ENCODE measurements at places on chromosomes 16 and 17. TPM values are rescaled to one million over a fixed set of nuclear protein-coding genes. Genes with fewer than 3 reads are reported as not detected.

Gene LAT
- 0.68 TPM for total RNA-seq

Gene IRX3
- total RNA-seq = 1.0 TPM

Gene SLC6A2
- not detected for total RNA-seq

Gene TBC1D3
- not detected for total RNA-seq

Gene NR1D1
- 2.3 TPM for total RNA-seq

Gene HSPB9
- not detected for total RNA-seq

Gene PRR15L
- total RNA-seq = not detected

Gene CD7
- total RNA-seq = not detected

Gene ARHGDIG
- 1.2 TPM for total RNA-seq

Gene MAP3K14
- total RNA-seq = 4.1 TPM

Gene SLC52A1
- 0.47 TPM for total RNA-seq

Gene CCL8
- total RNA-seq = 0.05 TPM

Gene ATF7IP2
- 9.2 TPM for total RNA-seq

Gene PKMYT1
- total RNA-seq = 10.6 TPM

Gene TEX14
- 0.05 TPM for total RNA-seq

Gene ASPSCR1
- total RNA-seq = 20.1 TPM

Gene SLC35G6
- total RNA-seq = not detected

Gene CHST5
- not detected for total RNA-seq

Gene SLFN13
- 5.8 TPM for total RNA-seq

Gene NTN3
- total RNA-seq = not detected

Gene TMED6
- 0.14 TPM for total RNA-seq

Gene CDH16
- 0.65 TPM for total RNA-seq

Gene CHCT1
- total RNA-seq = not detected

Gene OR3A3
- not detected for total RNA-seq

Gene CASKIN1
- 0.05 TPM for total RNA-seq

Gene MMP25
- total RNA-seq = not detected

Gene CLEC18B
- not detected for total RNA-seq

Gene CDH15
- total RNA-seq = not detected

Gene HOXB5
- total RNA-seq = 0.17 TPM

Gene CIBAR2
- total RNA-seq = not detected

Gene TAOK2
- 159 TPM for total RNA-seq

Gene GRIN2A
- not detected for total RNA-seq

Gene UMOD
- not detected for total RNA-seq

Gene MAF
- 43.7 TPM for total RNA-seq

Gene ARHGAP44
- total RNA-seq = 0.68 TPM

Gene OTOP2
- total RNA-seq = not detected
